ENCODE measurements at places on chromosomes 6 and 20.

DNA sequence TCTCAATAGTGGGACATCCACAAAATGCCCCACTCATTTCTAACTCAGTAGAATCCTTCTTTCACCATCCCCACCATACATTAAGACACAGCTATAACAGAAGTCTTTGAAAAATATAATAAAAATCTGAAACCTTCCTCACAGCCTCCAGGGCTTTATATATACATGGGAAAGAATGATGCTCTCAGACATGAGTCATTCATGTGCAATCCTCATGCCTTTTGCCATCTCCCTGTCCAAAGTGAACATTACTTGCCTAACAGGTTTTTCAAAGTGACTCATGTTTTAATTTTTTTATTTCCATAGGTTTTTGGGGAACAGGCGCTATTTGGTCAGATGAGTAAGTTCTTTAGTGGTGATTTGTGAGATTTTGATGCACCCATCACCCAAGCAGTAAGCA lies 162.7 kb downstream of the RALGAPA2 start:
- no peak for DNase-seq

GRCh38 chr6:134424165-134424797 lies 106.4 kb upstream of the SGK1 start:
- no peak for DNase-seq

DNA sequence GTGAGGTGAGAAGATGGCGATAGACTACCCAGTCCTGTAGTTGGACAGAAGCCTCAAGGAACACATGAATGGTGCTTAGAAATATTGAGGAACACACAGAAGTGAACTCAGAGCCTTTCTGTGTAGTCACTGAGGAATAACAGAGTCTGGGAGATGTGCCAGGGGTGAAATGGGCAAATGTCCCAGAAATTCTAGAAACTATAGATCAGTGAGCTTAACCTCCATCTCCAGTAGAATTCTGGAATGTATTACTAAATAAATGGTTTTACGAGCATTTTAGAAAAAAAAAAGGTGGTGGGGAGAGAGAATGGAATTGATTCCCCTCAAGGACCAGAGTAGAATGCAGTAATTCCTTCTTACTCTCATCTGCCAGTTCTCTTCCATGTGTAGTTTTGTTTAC lies 380.0 kb downstream of the LMBRD1 start:
- DNase-seq = no peak

DNA sequence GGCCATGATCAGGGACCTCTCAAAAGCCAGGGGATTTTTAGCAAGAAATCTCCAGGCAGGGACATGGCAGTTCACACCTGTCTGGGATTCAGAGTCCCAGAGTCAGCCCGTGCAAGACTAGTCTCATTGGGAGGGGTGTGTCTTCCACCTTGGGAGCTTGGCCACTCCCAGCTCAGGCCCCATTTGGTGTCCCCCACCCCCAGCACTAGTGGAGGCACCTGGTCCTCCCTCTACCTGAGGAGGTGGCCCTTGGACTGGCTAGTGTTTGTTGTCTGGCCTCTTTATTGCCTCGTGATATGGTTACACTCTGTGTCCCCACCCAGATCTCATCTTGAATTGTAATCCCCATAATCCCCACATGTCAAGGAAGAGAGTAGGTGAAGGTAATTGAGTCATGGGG lies 140.8 kb upstream of the PHACTR3 start:
- DNase-seq = no peak

- DNase-seq = no peak
Observed at GRCh38 chr6:68094070-68094469, 541.0 kb upstream of the ADGRB3 start.

- DNase-seq = no peak
Observed at GRCh38 chr20:4216142-4216735, 200.9 kb upstream of the RNF24 start.

GRCh38 chr6:4186385-4186784 lies 51.0 kb upstream of the ECI2 start:
- DNase-seq = no peak

GRCh38 chr6:34135541-34135940 lies 10.3 kb downstream of the GRM4 start:
- DNase-seq = no peak

DNA sequence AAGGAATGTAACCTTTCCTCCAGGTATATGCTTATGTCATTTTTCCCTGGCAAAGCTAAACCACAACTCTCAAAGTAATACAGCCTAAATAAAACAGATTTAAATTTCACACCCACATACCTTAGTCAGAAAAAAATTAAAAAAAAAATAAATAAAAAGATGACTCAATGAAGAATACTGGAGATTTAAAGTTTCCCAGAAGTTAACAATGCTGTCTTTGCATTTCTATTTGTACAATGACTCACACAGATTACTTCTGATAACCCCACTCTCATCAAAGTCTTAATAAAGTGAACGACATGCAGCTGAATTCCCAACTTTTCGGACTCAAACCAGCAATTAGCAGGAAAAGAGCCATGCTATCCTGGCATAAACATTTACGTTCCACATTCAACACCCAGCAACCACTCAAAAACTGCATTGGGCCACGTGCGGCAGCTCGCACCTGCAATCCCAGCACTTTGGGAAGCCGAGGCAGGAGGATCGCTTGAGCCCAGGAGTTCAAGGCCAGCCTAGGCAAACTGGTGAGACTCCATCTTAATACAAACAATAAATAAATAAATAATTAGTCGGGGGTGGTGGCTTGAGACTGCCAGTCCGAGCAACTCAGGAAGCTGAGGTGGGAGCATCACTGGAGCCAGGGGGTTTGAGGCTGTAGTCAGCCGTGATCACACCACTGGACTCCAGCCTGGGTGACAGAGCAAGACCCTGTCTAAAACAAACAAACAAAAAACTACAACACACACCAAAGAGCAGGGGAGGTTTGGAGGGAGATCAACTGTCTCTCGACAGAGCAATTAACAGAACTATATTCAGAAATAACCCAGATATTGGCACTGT lies 130.5 kb downstream of the WDR27 start:
- no peak for DNase-seq

DNA sequence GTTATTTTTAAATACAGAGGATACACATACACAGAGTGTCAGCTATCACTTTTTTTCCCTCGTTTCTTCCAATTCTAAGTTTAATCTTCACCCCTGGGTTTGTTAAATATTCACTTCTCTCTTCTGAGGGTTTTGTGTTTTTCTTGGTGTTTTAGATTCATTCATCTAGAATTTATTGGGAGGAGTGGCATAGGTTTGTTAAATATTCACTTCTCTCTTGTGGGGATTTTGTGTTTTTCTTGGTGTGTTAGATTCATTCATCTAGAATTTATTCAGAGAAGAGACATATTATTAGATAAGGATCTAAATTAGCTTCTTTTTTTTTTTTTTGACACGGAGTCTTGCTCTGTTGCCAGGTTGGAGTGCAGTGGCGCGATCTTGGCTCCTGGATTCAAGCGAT lies 3.9 kb downstream of the GTF2H5 start:
- no peak for DNase-seq

DNA sequence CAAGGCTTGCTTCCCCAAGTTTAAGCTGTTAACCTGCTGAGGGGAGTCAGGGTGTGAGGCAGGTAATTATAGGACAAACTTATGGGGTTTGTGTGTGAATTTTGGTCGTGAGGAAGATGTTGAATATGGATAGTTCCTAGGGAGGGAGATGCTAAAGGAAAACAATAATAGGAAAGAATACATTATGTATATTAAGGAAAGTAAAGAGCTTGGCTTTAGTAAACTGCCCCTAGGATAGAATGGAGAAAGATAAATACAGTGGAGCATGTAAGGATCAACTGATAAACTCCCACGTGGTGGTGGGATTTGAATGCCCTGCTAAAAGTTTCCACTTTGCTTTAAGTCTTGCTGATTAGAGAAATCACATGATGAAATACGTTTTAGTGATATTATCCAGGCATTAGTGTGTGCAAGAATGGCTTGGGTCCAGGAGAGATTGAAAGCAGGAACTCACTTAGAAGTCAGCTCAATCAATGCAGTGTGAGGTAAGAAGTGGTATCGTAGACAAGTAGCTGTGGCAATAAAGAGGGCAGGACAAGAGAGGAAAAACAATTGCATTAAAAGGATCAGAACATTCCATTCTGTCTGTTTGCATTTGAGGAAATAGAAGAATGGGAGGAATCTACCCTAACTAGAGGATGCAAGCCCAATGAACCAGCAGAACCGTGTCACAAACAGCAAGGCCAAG lies 52.5 kb downstream of the RPS12 start:
- DNase-seq = no peak

DNA sequence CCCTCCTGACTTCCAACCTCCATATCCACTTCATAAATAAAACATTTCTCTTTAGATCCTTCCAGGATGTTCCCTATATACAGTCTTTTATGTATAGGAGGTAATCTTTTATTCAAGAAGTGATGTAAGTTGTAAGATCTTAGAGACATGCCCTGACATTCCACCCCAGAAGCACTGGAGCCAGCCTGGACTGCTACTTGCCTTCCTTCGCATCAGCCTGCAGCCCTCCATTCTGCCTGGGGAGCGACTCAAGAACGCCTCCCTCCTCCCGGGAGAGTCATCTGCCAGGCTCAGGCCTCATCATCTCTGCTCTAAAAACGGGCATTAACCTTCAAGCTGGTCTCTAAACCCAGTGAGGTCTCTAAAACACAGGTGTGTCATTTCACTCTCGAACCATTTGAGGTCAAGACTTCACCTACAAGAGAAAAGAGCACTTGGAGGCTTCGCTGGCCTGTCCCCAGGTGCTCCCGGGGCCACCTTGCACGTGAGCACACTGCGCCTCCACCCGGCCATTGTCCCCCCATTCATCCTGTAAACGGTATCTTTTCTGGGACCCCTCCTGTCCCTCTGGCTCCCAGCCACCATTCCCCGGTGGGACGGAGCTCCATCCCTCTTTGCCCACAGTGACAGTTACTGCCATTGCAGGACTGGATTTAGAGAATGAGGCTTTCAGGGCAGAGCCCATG lies 107.5 kb upstream of the PDE10A start:
- DNase-seq = no peak

GRCh38 chr6:154689493-154690255 lies 43.5 kb upstream of the SCAF8 start:
- no peak for DNase-seq

GRCh38 chr20:24735263-24735662 lies 213.8 kb upstream of the CST7 start:
- no peak for DNase-seq

GRCh38 chr20:49450281-49450721 lies 32.2 kb downstream of the KCNB1 start:
- DNase-seq = no peak

GRCh38 chr20:36872852-36873251 lies 3.1 kb upstream of the TLDC2 start:
- DNase-seq = no peak

DNA sequence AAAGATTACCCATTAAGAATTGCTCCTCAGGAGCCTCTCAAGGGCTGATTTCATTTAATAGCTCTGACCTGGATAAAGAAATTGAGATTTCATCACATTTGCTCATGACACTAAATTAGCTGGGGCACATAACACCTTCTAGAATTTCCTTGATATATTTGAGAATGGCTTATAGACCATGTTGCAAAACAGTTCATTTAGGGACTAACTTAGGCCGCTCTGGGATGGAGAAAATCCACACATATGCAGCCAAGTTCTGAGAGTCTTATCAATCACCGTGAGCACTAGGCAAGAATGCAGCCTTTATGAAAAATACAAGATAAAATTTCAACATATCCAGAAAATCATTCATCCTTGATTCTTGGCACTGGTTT lies 91.0 kb upstream of the MCHR2 start:
- DNase-seq = no peak

DNA sequence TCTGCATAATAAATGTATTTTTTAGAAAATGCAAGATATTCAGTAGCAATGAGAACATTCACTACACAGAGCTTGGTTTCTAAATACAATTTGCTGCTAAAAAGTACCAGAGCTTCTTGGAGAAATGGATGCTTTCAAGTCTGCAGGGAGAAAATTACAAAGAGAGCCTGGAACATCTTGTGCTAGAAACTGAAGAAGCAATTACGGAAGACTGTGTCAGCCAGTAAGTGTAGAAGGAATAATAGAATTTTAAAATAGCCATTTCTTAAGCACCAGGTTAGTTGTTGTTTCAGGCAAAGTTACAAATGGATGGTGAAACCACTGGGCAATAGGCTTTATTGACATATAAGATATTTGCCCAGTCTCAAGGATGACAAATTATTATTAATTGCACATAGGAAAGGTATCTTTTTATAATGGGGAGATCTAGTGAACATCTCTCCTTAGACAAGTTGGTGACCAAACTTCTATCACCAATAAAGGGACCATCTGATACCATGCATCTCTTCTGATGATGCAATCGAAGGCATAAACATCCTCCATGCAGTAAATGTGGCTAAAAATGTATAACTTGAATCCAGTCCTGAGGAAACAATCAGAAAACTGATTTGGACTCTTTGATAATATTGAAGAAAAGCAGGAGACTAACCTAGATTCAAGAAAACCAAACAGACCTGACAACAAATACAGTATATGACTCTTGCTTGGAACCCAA lies 81.7 kb downstream of the ARHGAP18 start:
- no peak for DNase-seq

GRCh38 chr20:60034231-60035110 lies 76.2 kb downstream of the CDH26 start:
- no peak for DNase-seq

DNA sequence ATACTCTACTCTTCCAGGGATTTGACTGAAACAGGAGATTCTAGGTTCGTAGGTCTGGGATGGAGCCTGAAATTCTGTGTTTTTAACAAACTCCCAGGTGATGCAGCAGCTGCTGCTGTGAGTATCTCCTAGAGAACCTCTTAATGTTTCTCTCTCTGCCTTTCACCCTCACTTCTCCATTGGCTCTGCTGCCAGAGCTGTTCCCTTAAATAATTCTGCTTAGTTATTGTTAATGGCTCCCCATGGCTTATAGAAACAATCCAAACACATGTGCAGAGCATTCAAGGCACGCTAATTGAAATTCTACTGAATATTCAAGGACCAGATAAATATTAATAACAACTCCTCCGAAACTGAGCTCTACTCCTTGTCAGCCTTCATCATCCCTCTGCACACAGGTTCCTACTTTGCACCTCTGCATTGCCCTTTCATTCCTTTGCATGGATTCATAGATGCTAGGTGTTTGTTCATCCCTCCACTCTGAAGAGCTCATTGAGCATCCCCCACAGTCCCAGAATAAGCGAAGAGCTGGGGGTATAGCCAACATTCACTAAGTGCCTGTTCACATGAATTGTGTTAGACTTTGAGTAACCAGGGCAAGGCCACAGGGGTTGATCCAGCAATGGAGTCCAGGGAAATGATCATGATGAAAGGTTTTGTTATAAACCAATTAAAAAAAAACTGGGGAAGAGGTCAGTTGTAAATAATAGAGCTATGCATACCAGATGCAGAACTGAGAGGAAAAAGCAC lies 488.4 kb upstream of the JAG1 start:
- DNase-seq = no peak

- DNase-seq = no peak
Observed at GRCh38 chr6:93575495-93576267, 156.3 kb upstream of the EPHA7 start.

- DNase-seq = peak; percentile 53
Observed at GRCh38 chr6:235763-236360, 56.4 kb upstream of the DUSP22 start.

Data from stimulated activated CD8-positive, alpha-beta memory T cell treated with anti-CD3 and anti-CD28 coated beads, Interleukin-4, amount 100 ng/mL, for 24 hours (primary cell).